ENCODE measurements at places on chromosomes 1 and 21. TPM values are rescaled to one million over a fixed set of nuclear protein-coding genes. Genes with fewer than 3 reads are reported as not detected.

DNA sequence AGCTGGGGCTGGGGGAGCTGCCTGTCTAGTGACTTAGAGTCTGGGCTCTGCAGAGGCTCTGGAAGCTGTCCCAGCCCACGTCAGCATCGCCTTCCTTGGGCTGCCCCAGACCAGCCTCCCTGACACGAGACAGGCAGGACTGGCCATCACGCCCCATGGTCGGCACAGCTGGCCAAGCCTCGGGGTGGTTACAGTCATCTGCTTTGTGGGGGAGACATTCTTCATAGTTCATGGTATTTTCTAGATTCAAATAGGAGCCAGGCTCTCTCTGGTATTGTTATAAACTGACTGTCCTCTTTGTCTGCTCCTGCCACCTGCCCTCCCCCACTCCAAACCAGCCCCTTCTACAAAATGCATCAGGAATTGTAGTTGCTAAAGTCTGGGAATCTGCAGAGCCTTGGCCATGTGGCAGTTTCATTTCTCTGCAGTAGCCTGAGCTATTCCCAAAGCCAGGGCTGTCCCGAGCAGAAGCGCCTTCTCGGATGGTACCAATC, 29.4 kb downstream of the OLFML2B start:
- H3K4me1 ChIP-seq: no peaks in the 10 kb centered on the region
- no peaks in the 10 kb centered on the region for H3K27me3 ChIP-seq
- H3K27ac ChIP-seq: no peak overlapping the region
- peak; percentile 63 for DNase-seq
- H3K36me3 ChIP-seq: no peaks in the 10 kb centered on the region

- no peak overlapping the region for H3K4me3 ChIP-seq
- no peaks in the 10 kb centered on the region for H3K27me3 ChIP-seq
- no peaks in the 10 kb centered on the region for H3K36me3 ChIP-seq
- H3K4me1 ChIP-seq: no peaks in the 10 kb centered on the region
- DNase-seq: no peak
Measured at GRCh38 chr1:238568735-238569134, 678.0 kb upstream of the ZP4 start.

GRCh38 chr1:181554465-181554864, 71.1 kb downstream of the CACNA1E start:
- H3K36me3 ChIP-seq: no peaks in the 10 kb centered on the region
- H3K4me3 ChIP-seq: no peak overlapping the region
- H3K27ac ChIP-seq: no peak overlapping the region
- H3K27me3 ChIP-seq: no peaks in the 10 kb centered on the region
- H3K4me1 ChIP-seq: peaks cover 3% of the 10 kb centered on the region

DNA sequence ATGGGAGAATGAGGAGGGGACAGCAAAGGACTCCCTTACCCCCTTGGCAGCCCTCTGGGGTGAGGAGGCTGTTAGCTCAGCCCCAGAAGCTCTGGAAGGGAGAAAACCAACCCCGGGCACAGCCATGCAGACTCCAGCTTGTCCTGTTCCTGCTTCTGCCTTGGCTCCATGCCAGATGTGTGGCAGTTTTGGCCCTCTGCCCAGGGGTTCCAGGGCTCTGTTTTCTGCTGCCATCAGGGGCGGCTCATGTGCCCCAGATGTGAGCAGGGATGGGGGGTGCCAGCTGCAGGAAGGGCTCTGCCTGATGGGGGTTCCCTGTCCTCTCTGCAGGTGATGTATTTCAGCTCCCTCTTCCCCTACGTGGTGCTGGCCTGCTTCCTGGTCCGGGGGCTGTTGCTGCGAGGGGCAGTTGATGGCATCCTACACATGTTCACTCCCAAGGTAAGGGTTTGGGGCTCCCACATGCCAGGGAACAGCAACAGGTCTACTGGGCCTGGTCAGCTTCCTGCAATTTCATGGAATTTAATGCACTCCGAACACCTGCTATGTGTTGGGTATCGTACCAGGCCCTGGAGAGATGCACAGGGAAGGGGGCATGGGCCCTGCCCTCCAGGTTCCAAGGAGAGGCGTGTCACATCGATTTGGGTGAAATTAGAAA, 26.1 kb downstream of the SLC6A17 start:
- no peak overlapping the region for H3K27ac ChIP-seq
- H3K36me3 ChIP-seq: no peaks in the 10 kb centered on the region
- H3K4me3 ChIP-seq: no peak overlapping the region
- H3K4me1 ChIP-seq: no peaks in the 10 kb centered on the region
- no peak for DNase-seq
- H3K27me3 ChIP-seq: peaks cover 21% of the 10 kb centered on the region

GRCh38 chr21:29326914-29327554, 28.3 kb downstream of the BACH1 start:
- no peak overlapping the region for H3K4me3 ChIP-seq
- no peak for DNase-seq
- H3K27me3 ChIP-seq: no peaks in the 10 kb centered on the region
- H3K36me3 ChIP-seq: peaks cover 74% of the 10 kb centered on the region

The HSPA6 gene
- total RNA-seq: 10.9 TPM

The TMIGD3 gene
- total RNA-seq: 5.1 TPM

The RHD gene
- total RNA-seq: not detected

The CASZ1 gene
- 63.6 TPM for total RNA-seq

The ALG14 gene
- total RNA-seq: 3.4 TPM

The JAM2 gene
- 38.6 TPM for total RNA-seq
